ENCODE measurements at places on chromosomes 12 and 14. TPM values are rescaled to one million over a fixed set of nuclear protein-coding genes. Genes with fewer than 3 reads are reported as not detected.

- DNase-seq, result no peak
These were observed 118.9 kb downstream of the SLC35F4 start for GRCh38 chr14:57747036-57747435.

The CCDC175 gene
- not detected for total RNA-seq

The NR2C1 gene
- 27.9 TPM for total RNA-seq

The KRT77 gene
- total RNA-seq, result not detected

- DNase-seq, result no peak
These were observed 208.3 kb downstream of the LRIG3 start for GRCh38 chr12:58711974-58712373.

DNA sequence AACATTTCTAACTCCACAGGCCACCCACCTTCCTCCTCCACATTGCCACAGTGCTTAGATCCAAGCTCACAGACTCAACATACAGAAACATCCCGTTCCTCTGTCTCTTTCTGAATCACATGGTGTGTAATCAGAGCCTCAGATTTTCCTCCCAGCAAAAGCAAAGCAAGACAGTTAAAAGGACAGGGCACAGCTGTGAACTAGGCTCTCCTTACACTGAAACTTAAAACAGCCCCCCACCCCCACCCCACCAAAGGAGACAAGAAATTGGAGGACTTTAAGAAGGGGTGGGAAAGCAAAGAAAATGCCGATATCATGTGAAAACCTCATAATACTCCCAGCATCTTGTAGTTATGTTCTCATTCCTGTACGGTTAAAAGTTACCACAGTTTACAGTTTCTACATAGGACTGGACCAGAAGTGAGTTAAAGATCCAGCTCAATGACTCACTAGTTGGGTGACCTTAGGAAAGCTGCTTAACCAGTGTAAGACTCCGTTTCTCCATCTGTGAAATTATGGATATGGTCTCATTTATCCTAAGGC, 4.8 kb downstream of the YBX3 start:
- DNase-seq, result no peak

The RPS6KA5 gene
- total RNA-seq, result 7.7 TPM

DNA sequence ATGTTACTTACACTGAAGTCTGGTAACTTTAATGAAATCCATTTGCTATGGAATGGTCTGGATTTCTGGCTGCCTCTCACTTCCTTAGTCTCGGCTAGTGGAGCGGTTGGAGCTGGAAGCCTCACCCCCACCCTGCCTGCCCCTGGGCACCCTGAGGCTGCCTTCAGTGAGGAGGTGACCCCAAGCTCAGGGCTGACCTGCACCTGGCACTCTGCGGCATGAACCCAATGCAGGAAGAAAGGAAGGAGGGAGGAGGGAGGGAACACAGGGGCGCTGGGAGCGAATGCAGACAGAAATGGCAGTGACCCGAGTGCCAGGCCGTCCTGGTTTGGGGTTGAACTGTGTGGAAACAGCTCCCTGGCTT, 353.1 kb downstream of the TMEM121 start:
- DNase-seq, result no peak

- DNase-seq, result no peak
These were observed 199.9 kb upstream of the IGF1 start for GRCh38 chr12:102680304-102680703.

- no peak for DNase-seq
These were observed 153.8 kb downstream of the SLC35F4 start for GRCh38 chr14:57712102-57712501.

DNA sequence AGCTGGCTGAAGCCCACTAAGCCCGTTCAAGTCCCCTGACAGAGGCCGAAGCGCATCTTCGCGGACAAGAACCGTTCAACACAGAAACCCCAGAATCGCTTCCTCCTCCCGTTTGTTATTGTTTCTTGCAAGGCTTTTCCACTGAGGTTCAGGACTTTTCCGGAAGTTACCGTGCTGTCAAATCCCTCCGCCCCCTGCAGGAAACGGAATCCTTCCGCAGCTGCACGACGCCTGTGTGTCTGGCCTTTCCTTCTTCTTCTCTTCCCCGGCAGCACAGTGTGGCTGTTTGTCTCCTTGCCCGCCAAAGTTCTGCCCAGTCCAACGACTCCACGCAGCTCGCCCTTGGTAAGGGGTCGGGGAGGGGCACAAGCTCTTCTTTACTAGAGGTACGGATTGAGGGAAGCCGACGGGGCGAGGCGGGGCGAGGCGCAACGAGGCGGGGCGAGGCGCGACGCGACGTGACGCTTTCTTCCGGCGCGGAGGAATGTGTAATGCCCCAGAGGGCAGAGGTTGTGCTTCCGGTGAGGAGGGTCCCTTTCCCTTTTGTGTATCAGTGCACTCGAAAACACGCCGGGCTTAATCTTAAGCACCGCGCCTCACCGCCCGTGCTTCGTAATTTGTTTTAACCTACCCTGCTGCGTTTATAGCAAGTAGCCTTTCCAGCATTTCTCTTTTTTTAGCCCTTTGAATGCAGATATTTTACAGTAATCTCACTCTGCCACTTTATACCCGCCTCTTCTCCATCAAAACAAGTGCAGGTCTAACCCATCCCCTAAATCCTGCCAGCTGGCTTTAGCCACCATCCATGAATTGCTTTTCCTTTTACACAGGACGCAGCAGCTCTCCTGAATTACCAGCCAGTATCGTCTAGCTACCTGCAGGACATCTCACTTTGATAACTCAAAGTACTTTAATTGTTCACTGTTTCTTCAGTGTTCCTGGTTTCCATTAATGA, at the start of gene KDM5A:
KDM5A (minus strand) TSS at position 179 of the 955 bp plus-strand sequence. CDS start 229 bp downstream, outside the sequence.
- peak; percentile 85 for DNase-seq

- no peak for DNase-seq
These were observed 10.0 kb downstream of the MARK3 start for GRCh38 chr14:103395244-103395643.

DNA sequence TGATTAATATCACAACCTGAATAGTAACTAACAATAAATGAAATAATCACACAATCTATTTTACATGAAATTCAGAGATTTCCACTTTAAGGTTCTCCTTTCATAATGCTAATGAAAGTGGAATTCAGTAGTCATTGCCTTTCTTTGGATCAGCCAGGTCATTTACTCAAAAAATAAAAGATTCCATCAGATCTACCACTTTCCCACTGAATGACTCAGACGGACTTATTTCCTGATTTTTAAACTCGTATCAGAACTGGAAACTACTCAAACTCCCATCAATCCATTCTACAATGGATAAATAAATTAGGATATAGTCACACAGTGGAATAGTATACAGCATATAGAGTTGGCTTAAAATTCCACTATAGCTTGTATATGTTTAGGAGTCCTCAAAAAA, 237.1 kb downstream of the MED13L start:
- no peak for DNase-seq

- DNase-seq, result no peak
These were observed 187.5 kb upstream of the RTL1 start for GRCh38 chr14:101090976-101091375.

DNA sequence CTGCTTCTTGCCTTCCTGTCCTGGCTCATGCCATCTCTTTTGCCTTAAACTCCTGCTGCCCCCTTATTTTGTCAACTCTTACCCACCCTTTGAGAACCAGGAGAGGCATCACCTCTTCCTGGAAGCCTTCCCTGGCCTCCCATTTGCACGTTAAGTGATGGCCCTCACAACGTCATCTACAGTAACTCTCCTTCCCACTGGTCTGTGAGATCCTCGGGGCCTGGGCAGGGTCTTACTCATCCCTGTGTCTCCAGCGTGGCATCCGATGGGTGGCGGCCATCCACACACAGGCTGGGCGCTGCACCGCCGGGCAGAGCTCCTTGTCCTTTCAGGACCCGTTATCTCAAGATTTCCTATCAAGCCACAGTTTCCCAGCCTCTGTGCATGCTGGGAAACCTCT, 16.8 kb upstream of the CACNA2D4 start:
- no peak for DNase-seq

The ARHGAP9 gene
- total RNA-seq, result 6.0 TPM

The HOXC12 gene
- 0.27 TPM for total RNA-seq

The TEX22 gene
- total RNA-seq, result 1.0 TPM

The C3AR1 gene
- 3.5 TPM for total RNA-seq

GRCh38 chr12:98154850-98155249, 360.5 kb upstream of the TMPO start:
- DNase-seq, result no peak

DNA sequence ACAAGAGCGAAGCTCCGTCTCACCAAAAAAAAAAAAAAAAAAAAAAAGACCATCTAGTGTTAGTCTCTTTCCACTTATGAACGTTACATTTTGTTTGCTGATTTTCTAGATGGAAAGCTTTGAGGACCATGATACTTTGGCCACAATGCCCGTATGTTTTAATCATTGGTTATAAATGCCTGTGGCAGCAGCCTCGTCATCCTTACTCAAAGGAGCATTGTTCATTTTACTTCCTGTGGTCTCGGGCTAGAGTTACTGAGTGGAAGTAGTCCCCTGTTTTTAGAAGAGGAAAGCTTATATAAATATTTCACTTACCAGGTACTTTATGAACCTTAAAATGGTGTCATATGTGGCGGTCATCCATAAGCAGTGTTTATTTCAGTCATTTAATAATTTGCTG, 359.9 kb downstream of the AEBP2 start:
- no peak for DNase-seq

DNA sequence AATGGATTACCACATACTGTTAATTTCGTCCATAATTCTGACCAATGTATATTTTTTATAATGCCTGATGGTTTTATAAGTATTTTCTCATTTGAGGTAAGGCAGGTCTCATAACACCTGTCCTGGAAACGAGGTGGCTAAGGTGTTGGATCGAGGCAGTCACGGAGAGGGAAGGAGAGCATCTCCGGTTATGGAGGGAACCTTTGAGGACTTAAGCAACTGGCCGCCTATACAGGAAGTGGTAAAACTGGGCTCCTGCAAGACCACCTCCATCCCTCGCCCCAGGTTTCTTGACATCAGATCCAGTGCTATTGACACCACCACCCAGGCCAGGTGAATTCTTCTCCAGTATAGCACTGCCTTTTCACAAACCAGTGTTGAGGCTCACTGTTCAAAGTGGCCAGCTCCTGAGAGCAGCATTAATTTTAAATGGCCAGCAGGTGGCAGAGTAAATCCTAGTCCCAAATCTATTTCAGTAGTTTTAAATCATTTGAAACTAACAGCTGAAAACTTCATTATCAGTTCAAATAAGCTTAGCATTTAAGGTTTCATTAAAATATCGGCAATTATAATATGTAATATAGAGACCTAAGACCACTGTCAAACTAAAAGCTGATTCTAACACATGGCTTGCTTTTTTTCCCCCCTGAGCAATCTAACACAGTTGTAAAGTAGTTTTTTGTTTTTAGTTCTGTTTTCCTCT, 100.8 kb downstream of the PPM1A start:
- DNase-seq, result peak; percentile 34

- DNase-seq, result no peak
These were observed 17.1 kb upstream of the BICD1 start for GRCh38 chr12:32089586-32089985.

GRCh38 chr12:65308601-65309071, 30.2 kb downstream of the MSRB3 start:
- no peak for DNase-seq

The SMAGP gene
- 29.7 TPM for total RNA-seq

The DDX24 gene
- 127 TPM for total RNA-seq

DNA sequence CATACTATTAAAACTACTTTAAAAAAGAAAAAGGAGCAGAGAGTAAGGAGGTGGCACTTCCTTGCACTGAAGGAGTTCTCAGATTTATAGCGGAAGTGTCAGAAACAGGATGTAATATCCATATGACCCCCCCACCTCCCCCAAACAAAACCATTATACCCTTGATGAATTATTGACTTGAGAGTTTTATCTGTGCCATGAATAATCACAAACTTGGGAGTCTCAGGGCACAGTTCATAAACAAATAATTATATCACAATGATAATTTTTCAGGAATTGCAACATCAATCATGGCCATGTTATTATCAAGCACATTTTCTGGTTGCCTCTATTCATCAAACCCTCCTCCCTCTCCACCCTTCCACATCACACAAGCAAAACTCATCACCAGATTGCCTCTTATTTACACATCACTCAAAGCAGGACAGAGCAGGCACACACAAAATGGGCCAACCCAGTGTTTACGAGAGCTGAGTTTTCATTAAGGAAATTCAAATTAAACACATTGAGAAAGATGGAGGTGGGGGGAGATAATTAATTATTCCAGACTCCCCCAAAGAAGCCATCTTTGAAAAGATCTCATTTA, 141.4 kb downstream of the EGLN3 start:
- DNase-seq, result no peak

DNA sequence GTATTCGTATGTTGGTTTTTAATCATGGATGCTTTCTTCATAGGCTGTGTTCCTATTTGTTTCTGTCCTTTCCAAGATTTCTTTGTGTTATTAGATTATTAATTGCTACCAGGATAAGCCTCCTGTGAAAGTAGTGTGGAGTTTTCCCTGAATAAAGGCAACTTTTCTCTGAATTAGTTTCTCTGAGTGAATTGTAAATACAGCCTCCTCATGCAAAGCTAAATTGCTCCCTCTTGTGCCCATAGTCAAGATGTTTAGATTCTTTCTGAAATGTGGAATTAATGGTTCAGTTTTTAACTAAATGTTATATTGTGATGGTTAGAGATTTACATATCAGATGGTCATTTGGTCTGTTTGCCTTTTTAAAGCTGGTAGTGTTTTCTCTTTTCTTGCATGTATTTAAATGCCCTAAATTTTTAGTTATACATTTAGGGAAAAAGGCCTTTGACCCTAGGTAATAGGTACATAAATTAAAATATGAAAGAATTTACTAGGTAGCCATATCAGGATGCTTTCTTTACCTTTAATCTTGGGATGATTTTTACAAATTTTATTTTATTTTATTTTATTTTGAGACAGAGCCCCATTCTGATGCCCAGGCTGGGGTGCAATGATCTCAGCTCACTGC, 8.9 kb downstream of the APAF1 start:
- peak; percentile 23 for DNase-seq

The SLC38A4 gene
- 0.09 TPM for total RNA-seq

The WDHD1 gene
- total RNA-seq, result 34.1 TPM

GRCh38 chr12:51971679-51972421, 20.4 kb downstream of the ACVR1B start:
- no peak for DNase-seq

The OR11H12 gene
- total RNA-seq, result not detected

- no peak for DNase-seq
These were observed 210.3 kb downstream of the NUAK1 start for GRCh38 chr12:105928436-105928835.

GRCh38 chr14:91414475-91414833, 3.2 kb downstream of the CCDC88C start:
- DNase-seq, result no peak

The CCDC197 gene
- total RNA-seq, result not detected

The KRT72 gene
- total RNA-seq, result 0.09 TPM

Measured in K562 (cell line).